Activated naive CD4-positive, alpha-beta T cell treated with anti-CD3 and anti-CD28 coated beads for 36 hours (primary cell): ENCODE measurements at places on chromosomes 4 and X. TPM values are rescaled to one million over a fixed set of nuclear protein-coding genes. Genes with fewer than 3 reads are reported as not detected.

DNA sequence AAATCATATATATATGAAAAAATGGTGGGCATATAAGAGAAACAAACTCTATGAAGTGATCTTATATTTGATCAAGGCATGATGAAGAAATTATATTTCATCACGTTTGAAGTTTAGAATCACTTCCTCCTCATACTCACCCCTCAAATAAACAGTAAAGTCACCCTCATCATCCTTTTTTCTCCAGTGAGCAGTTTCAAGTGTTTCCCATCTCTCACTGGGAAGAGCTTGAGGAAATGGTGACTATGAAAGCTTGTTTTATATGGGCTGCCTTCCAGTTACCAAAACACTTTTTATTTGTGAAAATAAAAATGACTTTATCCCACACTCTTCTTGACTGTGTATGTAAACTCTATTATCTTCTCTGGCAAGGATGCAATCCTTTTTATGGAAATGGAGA, 16.8 kb downstream of the PDLIM3 start:
- H3K4me3 ChIP-seq: no peak overlapping the region
- peaks cover 7% of the 10 kb centered on the region for H3K4me1 ChIP-seq
- H3K36me3 ChIP-seq: no peaks in the 10 kb centered on the region
- H3K27ac ChIP-seq: no peak overlapping the region

DNA sequence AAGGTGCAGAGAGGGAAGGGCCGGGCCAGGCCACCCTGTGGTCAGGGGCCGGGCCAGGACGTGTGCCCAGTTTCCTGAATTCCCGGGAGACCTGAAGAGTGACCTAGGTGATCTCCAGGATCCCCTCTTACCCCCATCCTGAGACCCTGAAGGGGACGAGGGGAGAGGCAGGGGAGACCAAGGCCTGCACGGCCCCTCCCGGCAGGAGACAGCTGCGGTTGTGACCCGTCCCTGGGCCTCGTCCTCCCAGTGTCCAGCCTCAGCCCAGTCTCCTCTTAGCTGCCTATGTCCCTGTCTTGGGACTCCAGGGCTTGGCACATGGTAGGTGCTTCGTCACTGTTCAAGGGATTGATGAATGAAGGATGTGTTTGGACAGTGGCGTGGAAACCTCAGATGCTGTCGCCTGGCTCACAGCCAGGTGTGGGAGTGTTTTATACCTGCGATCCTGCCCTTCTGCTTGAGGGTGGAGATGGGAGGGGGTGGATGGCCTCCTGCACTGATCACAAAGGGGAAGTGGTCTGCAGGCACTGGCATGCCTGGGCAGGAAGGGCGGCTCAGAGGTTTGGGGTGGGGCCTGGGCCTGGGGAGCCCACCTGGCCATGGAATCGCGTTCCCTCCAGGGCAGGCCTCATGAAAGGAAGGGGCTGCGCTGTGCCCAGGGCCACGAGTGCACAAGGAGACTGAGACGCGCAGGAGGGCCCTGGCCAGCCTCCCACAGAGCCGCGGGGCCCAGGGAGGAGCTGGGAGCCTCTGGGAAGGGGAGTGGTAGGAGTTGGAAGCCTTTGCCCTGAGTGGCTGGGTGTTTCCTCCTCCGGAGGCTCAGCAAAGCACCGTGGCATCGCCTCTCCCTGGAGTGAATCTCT, 6.9 kb downstream of the SH3TC1 start:
- DNase-seq: no peak
- no peak overlapping the region for H3K27ac ChIP-seq
- H3K27me3 ChIP-seq: no peaks in the 10 kb centered on the region
- H3K4me3 ChIP-seq: no peak overlapping the region
- peaks cover 5% of the 10 kb centered on the region for H3K36me3 ChIP-seq

DNA sequence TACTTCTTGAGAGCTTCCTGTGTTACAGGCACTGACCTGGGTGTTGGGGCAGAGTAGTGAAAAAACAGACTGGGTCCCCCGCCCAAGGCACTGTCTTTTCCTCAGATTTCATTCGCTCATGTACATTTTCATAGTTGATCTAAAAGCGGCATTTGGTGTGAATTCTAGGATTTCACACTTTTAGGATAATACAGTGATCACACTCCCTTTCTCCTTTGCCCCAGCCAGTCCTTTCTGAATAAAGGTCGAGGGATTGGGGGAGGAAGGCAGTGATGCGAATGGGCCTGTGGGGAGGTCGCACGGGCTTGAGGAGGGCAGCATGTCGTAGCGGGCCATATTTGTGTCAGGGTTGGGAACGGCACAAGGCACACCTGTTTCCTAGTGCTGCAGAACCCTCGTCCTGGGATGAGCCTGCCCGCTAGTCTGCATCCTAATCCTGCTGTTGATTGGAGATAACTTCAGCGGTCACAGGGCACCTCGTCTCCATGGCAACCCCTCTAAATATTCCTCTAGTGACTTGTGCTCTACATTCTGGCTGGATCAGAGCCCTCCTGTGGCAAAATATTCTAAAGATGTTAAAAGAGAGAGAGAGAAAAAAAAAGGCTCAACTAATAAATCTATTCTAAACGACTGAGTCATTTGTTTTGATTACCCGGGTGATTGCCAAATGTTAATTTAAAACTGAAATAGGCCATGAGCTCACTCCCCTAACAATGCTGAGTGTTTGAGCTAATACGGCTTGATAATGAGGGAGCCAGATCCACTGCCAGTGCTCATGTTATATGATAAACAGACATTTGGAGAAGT, 21.8 kb downstream of the FHL1 start:
- H3K4me3 ChIP-seq: no peak overlapping the region
- DNase-seq: no peak
- no peaks in the 10 kb centered on the region for H3K36me3 ChIP-seq
- no peak overlapping the region for H3K27ac ChIP-seq
- H3K4me1 ChIP-seq: peaks cover 1% of the 10 kb centered on the region

DNA sequence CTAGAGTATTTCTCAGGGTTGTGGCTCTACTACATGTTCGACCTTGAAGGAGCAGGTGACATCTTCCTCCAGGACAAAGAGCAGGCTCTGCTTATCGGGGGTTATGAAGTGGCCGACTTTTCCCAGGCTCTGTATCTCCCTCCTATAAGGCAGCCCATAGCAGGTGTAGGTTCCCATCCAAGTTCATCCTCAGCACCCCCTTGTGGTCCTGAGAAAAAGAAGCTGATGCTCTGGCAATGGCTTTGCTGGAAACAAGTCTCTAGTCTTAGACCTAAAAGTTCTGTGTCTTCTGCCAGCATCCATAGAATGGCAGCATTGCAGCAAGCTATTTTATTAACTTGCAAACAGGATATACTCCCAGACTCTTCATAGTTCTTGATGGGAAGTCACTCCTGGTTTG, 836.6 kb upstream of the PRKX start:
- no peak overlapping the region for H3K4me3 ChIP-seq
- no peak overlapping the region for H3K27ac ChIP-seq
- H3K4me1 ChIP-seq: no peaks in the 10 kb centered on the region
- H3K36me3 ChIP-seq: no peaks in the 10 kb centered on the region

DNA sequence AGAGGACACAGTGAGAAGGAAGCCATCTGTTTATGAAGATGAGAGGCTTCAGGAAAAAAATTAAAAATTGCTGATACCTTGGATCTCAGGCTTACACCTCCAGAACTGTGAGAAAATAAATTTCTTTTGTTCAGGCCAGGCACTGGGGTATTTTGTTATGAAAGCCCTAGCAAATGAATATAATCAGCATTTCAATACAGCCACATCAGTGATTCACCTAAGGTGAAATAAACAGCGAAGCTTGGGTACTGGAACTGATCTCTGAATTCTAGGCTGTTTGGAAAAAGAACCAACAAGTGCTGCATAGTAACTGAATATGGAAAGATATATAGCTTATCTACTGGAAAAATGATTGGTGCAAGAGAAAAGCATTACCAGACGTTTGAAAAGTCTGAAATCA, 88.5 kb downstream of the PDS5A start:
- no peak overlapping the region for H3K4me3 ChIP-seq
- no peaks in the 10 kb centered on the region for H3K27me3 ChIP-seq
- H3K36me3 ChIP-seq: peaks cover 37% of the 10 kb centered on the region
- DNase-seq: no peak
- no peak overlapping the region for H3K27ac ChIP-seq
- H3K4me1 ChIP-seq: no peaks in the 10 kb centered on the region

DNA sequence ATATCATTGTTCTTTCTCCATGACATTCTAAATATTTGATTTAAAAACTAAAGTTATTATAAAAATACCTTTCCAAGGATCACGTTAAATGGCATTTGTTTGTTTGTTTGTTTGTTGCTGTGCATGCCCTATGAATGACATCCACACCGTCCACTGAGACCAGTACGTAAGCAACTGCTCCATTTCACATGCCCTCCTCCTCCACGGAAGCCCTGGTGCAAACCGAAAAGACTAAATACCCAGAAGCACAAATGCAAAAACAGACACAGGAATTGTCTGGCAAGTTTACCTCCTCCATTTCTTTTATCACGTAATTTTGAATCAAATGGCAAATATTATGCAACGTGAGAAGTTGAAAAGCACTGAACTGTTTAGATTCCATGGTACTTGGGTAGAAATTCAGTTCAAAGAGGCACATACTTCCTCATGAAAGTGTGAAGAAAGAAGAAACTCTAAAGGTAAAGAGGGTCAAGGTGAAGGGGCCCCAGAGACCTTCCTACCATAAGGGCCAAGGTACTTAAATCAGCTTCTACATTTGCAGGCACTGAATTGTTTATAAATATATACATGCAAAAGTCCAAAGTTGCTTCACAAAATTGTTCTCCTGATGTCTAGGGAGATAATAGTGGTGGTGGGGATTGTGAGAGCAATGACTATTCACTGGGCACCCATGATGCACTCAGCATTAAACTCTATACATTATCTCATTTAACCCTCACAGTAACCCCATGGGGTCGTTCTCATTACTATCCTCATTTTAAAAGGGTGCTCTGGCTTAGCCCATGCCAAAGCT, 23.4 kb downstream of the IRF2 start:
- peaks cover 70% of the 10 kb centered on the region for H3K4me1 ChIP-seq
- DNase-seq: no peak
- no peak overlapping the region for H3K27ac ChIP-seq

- no peak within 1 kb of the TSS for H3K4me3 ChIP-seq
- H3K4me1 ChIP-seq: no peaks in the 10 kb centered on the region
- no peak for DNase-seq
Measured at GRCh38 chr4:86848732-86849619, at the start of gene SLC10A6. SLC10A6 (minus strand) TSS chr4:86849384; CDS start chr4:86849115, 269 bp downstream.

DNA sequence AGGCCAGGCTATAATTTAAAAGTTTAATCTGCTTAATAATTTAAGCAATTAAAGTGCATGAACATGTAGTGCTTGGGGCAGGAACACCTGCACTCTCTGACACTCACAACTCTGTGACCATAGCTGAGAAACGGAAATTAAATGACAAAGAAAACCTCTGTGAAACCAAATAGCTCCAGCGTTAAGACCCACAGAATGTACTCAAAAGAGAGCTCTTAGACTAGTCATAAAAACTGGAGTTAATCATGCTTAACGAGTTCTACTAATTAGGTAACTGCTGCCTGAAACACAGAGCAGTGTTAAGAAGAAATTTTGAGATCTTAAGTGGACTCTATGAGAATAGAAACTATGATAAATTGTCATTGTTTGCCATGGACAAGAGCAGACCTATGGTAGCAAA, 174.4 kb upstream of the SPIN4 start:
- no peak overlapping the region for H3K4me3 ChIP-seq
- H3K36me3 ChIP-seq: peaks cover 16% of the 10 kb centered on the region
- H3K27ac ChIP-seq: no peak overlapping the region
- H3K27me3 ChIP-seq: no peaks in the 10 kb centered on the region
- peaks cover under 1% of the 10 kb centered on the region for H3K4me1 ChIP-seq

DNA sequence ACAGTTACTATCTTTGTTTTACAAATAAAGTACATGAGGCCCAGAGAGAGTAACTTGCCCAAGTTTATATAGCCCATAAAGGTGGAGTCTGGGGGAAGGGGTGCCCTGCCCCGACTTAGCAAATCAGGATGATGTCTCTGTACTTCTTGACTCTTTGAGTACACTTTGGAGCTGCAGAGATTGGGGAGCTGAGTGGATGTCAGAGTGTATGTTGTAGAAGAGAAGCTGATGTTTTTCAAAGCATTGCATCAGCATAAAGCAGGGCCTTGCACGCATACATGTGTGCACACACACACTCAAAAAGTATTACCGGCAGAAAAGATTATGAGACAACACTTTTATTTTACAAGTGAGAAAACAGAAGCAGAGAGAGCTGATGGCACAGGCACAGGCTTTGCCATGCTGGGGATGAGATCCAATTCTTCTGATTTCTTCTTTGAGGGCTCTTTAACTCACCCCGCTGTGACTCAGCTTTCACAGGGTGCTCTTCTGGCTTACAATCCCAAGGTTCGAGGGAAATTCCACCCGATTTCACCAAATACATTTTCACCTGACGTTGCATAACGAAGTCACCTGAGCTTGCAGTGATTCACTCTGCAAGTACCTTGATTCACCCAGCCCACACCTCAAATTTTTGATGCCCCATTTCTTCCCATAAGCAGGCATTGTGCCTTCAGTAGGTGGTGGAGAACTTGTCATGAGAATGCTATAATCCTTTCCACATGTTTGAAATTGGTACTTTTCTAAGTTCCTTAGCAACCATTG, 292.8 kb upstream of the BOD1L1 start:
- no peak for DNase-seq
- no peaks in the 10 kb centered on the region for H3K36me3 ChIP-seq
- H3K27me3 ChIP-seq: no peaks in the 10 kb centered on the region
- no peaks in the 10 kb centered on the region for H3K4me1 ChIP-seq
- no peak overlapping the region for H3K4me3 ChIP-seq
- no peak overlapping the region for H3K27ac ChIP-seq

- H3K27me3 ChIP-seq: peaks cover 1% of the 10 kb centered on the region
- H3K36me3 ChIP-seq: no peaks in the 10 kb centered on the region
- DNase-seq: no peak
- H3K27ac ChIP-seq: no peak overlapping the region
- H3K4me3 ChIP-seq: no peak overlapping the region
- H3K4me1 ChIP-seq: no peaks in the 10 kb centered on the region
Measured at GRCh38 chr4:74391890-74392475, 27.0 kb downstream of the EREG start.

- H3K27ac ChIP-seq: no peak overlapping the region
- H3K4me1 ChIP-seq: no peaks in the 10 kb centered on the region
- H3K4me3 ChIP-seq: no peak overlapping the region
- peaks cover 10% of the 10 kb centered on the region for H3K27me3 ChIP-seq
- DNase-seq: no peak
Measured at GRCh38 chr4:80312124-80312523, 23.4 kb upstream of the CFAP299 start.

GAGE2A gene
- not detected for total RNA-seq

SATL1 gene
- total RNA-seq: not detected

OTC gene
- total RNA-seq: not detected

ARHGEF9 gene
- 15.0 TPM for total RNA-seq

TMPRSS11D gene
- total RNA-seq: not detected

DCHS2 gene
- total RNA-seq: not detected

SMIM20 gene
- total RNA-seq: 28.1 TPM

CSAG3 gene
- total RNA-seq: 0.74 TPM
